ENCODE measurements at places on chromosomes 11 and 22.

GRCh38 chr22:34620832-34621231 is 445.1 kb upstream of the ISX start:
- no peak for DNase-seq

DNA sequence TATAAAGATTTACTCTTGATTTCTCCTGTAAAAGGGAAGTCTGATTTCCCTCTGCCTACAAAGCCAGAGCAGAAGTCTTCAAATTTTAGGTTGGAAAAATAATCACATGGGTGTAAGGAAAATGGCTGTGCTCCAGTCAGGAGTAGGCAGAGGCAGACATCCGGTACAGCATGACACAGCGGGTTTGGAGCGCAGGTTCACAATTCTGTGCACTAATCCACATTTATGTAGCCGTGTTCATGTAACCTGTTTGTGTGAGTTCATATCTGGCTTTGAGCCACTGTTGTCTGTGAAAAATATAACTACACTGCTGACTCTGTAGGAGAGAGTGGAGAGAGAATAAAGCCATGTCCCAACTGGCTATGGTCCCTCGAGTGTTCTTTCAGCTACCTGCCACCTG is 248.0 kb downstream of the CASP12 start:
- DNase-seq = peak; percentile 11

GRCh38 chr22:44546686-44547310 is 48.8 kb upstream of the RTL6 start:
- no peak for DNase-seq

GRCh38 chr11:78048561-78048960 is 15.1 kb upstream of the THRSP start:
- no peak for DNase-seq

DNA sequence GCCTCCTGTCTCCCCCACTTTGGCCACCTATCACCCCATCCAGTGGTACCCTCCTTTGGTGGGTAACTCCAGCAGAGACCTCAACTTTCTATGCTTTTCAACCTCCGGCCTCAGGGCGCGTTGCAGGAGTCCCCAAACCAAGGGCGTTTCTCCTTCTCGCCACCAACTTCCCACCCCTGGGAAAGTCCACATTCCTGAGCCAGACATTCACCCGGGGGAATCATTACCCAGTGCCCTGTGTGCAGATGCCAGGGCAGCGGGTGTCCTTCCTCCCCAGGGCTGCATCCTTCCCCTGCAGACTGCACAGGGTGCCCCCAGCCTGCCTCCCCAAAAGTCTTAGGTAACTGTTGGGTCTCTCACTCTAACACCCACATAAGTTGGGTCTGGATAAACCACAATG is 26.4 kb downstream of the MYEOV start:
- DNase-seq = no peak

- DNase-seq = no peak
Measured at GRCh38 chr11:34523053-34523452, 9.5 kb upstream of the ELF5 start.

GRCh38 chr11:7572001-7572712 is 58.4 kb downstream of the PPFIBP2 start:
- DNase-seq = no peak

GRCh38 chr11:61403658-61404057 is 11.3 kb downstream of the TMEM216 start:
- DNase-seq = no peak

DNA sequence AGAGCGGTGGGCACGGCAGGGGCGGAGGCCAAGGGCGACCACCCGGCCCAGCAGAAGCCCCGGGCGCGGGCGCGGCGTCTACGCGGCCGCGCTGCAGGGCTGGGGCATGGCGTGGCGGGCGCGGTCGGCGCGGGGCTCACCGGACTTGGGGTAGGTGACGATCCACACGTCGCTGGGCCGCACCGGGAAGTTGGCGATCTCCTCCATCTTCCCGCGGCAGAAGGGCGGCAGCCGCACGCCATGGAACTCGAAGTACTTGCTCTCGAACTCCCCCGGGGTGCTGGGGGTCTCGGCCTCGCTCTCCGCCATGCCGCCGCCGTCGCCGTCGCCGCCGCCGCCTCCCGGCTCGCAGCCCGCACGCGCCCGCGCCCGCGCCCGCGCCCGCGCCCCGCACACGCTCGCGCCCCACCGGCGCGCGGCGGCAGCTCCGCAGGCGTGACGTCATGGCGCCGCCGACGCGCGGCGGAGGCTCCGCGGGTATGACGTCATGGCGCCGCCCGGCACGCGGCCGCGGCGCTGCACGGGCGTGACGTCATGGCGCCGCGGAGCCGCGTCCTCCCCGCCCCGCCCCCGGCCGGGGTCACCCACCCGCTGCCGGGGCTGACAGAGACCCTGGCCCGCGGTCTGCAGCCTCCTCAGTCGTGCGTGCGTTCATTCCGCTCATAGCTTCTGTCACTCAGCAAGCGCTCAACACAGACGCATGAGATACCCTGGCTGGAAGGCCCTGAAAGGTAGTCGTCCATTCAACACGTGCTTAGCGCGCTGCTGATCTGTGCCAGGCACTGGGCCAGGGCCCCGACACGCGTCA is at the start of gene SULT4A1:
SULT4A1 (minus strand) TSS at position 440 of the 808 bp plus-strand sequence; CDS start at position 309, 131 bp downstream.
- peak; percentile 8 for DNase-seq

GRCh38 chr11:120168108-120168959 is 30.4 kb upstream of the TRIM29 start:
- DNase-seq = no peak

DNA sequence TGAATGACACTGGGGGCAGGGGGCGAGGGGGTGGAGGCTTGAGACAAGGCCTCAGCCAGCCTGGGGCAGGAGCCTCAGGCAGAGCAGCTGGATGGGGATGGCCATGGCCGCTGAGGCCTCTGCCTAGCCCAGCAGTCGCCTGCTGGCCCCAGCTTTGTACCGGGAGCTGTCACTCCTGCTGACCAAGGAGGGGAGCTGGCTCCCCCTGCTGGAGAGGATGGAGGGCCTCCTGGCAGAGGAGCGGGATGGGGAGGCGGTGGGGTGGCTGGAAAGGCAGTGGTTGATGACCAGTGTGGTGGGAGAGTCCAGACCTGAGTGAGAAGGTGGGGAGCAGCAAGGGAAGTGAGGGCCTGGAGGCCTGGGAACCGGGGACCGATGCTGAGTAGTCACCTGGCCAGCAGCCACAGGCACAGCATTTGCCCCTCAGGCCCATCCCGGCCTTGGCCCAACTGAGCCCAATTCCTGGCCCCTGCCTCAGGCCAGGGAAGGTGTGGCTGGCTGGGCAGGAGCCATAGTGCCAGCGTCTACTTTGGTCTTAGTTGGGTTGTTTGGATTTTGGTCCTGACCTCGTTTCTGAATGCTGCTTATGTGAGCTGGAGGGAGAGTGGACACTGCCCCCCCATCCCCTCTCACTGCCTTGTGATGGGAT is 6.0 kb upstream of the SUSD2 start:
- peak; percentile 74 for DNase-seq

- DNase-seq = no peak
Measured at GRCh38 chr11:122258446-122259194, 142.6 kb upstream of the BLID start.

DNA sequence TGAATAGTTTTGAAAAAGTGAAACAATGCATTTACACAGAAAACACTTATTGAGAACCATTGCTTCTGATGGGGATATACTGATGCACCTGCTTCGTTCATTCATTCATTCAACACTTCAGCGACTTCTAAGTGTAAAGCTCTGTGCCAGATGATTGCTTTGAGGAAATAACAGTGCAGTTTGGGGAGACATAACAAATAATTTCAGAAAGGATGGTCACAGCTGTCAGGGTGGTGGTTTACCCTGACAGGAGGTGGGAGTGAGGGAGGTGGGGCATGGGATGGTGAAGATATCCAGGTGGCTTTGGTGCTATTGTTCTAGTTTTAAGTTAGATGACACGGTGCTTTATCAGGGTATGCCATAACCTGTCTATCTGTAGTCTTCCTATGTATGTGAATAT is 344.1 kb downstream of the LARGE1 start:
- DNase-seq = no peak

- no peak for DNase-seq
Measured at GRCh38 chr11:10898003-10898762, 40.3 kb upstream of the ZBED5 start.

DNA sequence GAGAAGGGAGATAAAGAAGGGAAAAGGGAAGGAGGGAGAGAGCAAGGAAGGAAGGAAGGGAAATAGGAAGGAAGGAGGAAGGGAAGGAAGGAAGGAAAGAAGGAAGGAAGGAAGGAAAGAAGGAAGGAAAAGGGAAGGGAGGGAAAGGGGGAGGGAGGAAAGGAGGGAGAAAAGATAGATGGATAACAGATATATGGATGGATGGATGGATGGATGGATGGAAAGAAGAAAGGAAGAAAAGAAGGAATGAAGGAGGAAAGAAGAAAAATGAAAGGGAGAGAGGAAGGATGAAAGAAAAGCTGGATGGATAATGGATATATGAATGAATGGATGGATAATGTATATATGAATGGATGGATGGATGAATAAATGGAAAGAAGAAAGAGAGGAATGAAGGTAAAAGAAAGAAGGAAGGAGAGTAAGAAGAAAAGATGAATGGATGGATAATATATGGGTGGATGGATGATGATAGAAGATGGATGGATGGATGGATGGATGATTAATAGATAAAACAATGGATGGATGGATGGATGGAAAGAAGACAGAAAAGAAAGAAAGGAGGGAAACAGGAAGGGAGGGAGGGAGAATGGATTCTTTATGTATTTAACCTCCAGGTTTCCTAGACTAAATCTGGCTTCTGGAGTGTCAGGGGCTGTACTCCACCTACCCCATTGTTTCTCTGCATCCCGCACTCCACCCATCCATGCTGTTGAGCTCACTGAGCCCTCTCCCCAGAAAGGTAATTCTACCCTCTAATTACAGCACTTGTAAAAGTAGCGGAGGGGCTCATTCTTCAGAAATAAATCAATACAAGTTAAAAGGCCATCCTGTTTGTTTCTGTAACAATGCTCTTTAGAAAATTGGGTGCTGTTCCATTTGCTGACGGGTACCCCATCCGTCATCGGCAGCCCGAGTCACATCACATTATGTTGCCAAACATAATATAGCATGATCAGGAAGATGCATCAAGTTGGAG is 506.1 kb downstream of the MIAT start:
- no peak for DNase-seq

DNA sequence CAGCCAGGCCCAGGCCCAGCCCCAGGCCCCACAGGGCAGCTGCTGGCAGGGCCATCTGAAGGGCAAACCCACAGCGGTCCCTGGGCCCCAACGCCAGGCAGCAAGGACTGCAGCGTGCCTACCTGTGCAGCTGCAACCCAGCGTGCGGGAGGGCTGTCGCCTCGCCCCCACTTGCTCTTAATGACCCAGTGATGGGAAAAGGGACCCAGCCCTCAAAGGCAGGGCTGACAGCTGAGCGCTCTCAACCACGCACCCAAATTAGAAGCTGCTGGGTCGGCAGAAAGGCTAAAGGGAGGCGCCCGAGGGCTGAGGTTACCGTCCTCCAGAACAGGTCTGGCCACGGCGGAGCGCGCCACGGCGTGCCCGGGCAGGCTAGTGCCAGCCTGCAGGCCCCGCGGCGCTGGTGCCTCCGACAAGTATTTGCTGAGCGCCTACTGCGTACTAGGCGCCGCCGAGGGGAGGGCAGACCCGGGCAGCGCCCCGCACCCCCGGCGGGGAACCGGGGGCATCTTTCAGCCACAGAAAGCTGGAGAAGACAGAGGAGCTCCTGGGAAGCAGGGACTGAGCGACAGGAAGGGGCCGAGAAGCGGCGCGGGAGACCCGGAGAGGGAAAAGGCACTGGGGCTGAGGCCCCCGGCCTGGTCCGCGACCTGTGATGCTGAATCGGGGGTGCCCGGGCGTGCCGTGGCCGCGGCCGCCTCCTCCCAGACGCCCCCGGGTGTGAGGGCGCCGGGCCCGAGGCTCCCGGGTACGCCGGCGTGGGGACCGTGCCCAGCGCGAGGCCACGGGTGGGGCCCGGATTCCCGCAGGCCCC is 773 bp downstream of the HRAS start:
- peak; percentile 41 for DNase-seq

DNA sequence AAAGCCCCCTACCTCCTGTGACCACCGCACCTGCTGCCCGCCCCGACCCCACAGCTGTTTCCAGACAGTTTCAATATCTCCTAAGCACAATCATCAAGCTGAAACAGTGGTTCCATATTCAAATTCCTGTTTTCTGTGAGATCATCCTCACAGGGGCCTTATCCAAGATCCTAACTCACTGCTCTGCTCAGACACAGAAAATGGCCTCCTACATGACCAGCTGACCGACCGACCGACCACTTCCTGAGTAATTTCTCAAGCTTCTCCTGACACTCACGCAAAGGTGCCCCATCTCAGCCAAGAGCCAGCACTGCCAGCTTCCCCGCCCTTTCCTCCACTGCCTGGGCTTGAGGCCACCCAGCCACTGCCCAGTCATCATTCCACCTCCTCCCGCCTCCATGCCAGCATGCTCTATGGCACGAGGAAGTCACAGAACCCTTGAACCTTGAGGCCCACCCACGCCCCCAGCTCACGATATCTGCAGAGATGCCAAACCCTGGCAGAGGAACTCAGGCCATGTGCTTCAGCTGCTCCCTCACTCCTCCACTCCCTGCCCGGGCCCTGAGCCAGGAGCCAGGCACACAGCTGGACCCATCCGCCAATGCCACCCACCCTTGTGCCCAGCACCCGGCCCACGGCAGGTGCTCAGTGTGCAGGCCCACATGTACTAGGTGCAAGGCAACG is 14.0 kb downstream of the KIAA0930 start:
- DNase-seq = no peak

GRCh38 chr11:34621876-34622275 is 983 bp downstream of the EHF start:
- no peak for DNase-seq

- no peak for DNase-seq
Measured at GRCh38 chr11:116718955-116719501, 53.8 kb downstream of the BUD13 start.

Data from activated naive CD8-positive, alpha-beta T cell treated with anti-CD3 and anti-CD28 coated beads, Interleukin-2, amount 50 U/mL, for 24 hours (primary cell).